ENCODE measurements at places on chromosomes 12 and 14. TPM values are rescaled to one million over a fixed set of nuclear protein-coding genes. Genes with fewer than 3 reads are reported as not detected.
A peak's percentile ranks its signal among the peaks of the same experiment; 100 is the strongest.

SMIM41 gene
- not detected for total RNA-seq

ESPL1 gene
- 91.0 TPM for total RNA-seq

NUAK1 gene
- total RNA-seq = not detected

CCDC196 gene
- not detected for total RNA-seq

GRCh38 chr12:6426882-6427671, 17.7 kb upstream of the CD27 start:
- peak; percentile 60 for DNase-seq
- no peaks in the 10 kb centered on the region for H3K36me3 ChIP-seq
- H3K27ac ChIP-seq = peak overlapping the region; percentile 93
- H3K27me3 ChIP-seq = no peaks in the 10 kb centered on the region
- peaks cover 56% of the 10 kb centered on the region for H3K4me1 ChIP-seq
- peak overlapping the region; percentile 76 for H3K4me3 ChIP-seq

DNA sequence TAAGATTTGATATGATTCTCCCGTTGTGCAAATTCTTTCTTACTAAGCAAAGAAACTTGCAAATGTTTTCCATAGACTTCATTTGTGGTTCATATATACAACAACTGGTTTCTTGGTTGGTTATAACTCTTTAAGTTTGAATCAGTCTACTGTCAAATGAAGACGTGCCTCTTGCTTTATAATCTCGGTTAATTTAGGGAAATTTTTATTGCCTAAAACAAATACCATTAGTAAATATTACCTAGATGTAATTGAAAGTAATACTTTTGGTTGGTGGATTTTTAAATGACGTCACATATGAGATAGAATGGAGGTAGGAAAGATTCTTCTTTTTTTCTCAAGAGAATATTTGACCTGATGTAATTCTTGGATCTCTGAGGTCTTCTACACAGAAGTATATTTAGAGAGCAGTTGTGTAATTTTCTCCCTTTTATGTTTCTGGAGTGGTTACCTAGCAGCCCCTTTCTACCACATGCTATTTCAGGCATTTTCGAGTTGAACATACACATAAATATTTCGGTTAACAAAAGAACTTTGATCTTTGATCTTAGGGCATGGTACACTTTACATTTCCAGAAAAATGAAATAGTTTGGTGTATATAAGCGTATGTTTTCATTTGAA, 1.7 kb downstream of the ATF7IP start:
- no peaks in the 10 kb centered on the region for H3K27me3 ChIP-seq
- DNase-seq = no peak
- H3K4me3 ChIP-seq = peak overlapping the region; percentile 85
- H3K36me3 ChIP-seq = peaks cover 20% of the 10 kb centered on the region
- peak overlapping the region; percentile 97 for H3K27ac ChIP-seq

DNA sequence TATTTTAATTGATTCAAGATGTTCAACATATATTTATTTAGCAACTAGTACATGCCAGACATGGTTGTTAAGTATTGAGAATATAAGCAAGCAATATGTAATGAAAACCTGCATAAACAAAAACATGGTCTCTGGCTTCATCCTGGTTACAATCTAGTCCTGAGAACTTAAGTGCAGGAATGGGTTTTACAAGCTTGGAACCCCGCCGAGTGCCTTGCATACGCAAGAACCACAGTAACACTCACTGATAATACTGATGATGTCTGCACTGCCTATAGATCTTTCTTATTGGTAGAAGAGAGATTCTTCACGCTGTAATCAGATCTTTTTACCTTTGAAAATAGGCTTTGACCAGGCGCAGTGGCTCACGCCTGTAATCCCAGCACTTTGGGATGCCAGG, 22.9 kb upstream of the CALM1 start:
- no peak overlapping the region for H3K4me3 ChIP-seq
- H3K27me3 ChIP-seq = no peaks in the 10 kb centered on the region
- DNase-seq = no peak
- H3K4me1 ChIP-seq = peaks cover 2% of the 10 kb centered on the region

- no peak overlapping the region for H3K27ac ChIP-seq
- DNase-seq = no peak
- no peak overlapping the region for H3K4me3 ChIP-seq
- H3K27me3 ChIP-seq = peaks cover 24% of the 10 kb centered on the region
- no peaks in the 10 kb centered on the region for H3K36me3 ChIP-seq
- no peaks in the 10 kb centered on the region for H3K4me1 ChIP-seq
These were observed 58.1 kb upstream of the PLEKHG3 start for GRCh38 chr14:64646103-64646502.

DNA sequence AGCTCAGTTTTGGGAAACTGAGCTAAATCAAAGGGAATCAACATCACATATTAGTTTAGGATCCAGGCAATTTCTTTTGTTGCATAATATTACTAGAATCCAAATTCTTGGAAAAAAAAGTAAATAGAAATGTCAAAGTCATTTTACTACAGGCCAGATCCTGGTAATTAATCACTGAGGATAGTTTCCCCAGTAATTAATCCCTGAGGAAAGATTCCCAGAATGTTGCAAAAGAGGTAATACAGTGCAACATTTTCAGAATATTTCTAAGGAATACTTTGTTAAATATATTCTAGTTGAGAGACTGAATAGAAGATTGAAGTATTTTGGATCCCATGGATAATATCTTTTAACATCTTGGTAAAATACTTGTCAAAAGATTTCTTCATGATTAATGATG, 207.0 kb upstream of the GARIN2 start:
- DNase-seq = no peak
- H3K27ac ChIP-seq = no peak overlapping the region
- no peak overlapping the region for H3K4me3 ChIP-seq
- no peaks in the 10 kb centered on the region for H3K4me1 ChIP-seq
- no peaks in the 10 kb centered on the region for H3K27me3 ChIP-seq

DNA sequence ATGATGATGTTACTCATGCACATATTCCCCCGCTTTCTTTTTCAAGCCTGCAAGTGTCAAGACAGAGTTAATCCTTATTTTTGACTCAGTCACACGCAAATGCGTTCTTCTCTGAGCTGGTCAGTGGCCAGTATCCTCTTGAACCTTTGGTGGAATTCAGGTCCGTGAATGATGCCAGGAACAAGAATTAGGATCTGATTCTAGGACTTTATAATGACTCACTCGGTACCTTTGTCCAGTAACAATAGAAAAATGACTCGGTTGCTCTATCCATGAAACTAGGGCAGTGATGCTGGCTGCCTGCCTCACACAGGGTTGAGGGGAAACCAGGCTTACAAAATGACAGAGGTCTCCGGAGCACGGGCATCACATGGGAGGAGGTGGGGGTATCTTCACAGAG, 185.8 kb upstream of the NUDT4 start:
- no peak for DNase-seq
- H3K4me1 ChIP-seq = no peaks in the 10 kb centered on the region
- no peak overlapping the region for H3K4me3 ChIP-seq
- H3K36me3 ChIP-seq = no peaks in the 10 kb centered on the region
- H3K27ac ChIP-seq = no peak overlapping the region

GRCh38 chr12:96427269-96427729, 27.1 kb upstream of the CDK17 start:
- H3K4me3 ChIP-seq = no peak overlapping the region
- no peak for DNase-seq
- peak overlapping the region; percentile 19 for H3K27ac ChIP-seq
- H3K4me1 ChIP-seq = peaks cover 31% of the 10 kb centered on the region
- no peaks in the 10 kb centered on the region for H3K36me3 ChIP-seq

GRCh38 chr12:117063162-117063911, 35.9 kb downstream of the TESC start:
- peak overlapping the region; percentile 97 for H3K27ac ChIP-seq
- H3K36me3 ChIP-seq = peaks cover 15% of the 10 kb centered on the region
- peak; percentile 82 for DNase-seq
- peaks cover 67% of the 10 kb centered on the region for H3K4me1 ChIP-seq
- H3K4me3 ChIP-seq = peak overlapping the region; percentile 78

GRCh38 chr12:106632797-106633450, 50.1 kb downstream of the RFX4 start:
- no peak overlapping the region for H3K4me3 ChIP-seq
- H3K27me3 ChIP-seq = peaks cover 6% of the 10 kb centered on the region
- DNase-seq = no peak
- H3K27ac ChIP-seq = no peak overlapping the region
- H3K4me1 ChIP-seq = no peaks in the 10 kb centered on the region

GRCh38 chr12:77337362-77337761, 272.0 kb upstream of the E2F7 start:
- H3K36me3 ChIP-seq = no peaks in the 10 kb centered on the region
- H3K27me3 ChIP-seq = no peaks in the 10 kb centered on the region
- H3K4me1 ChIP-seq = no peaks in the 10 kb centered on the region
- no peak overlapping the region for H3K4me3 ChIP-seq
- H3K27ac ChIP-seq = no peak overlapping the region
- DNase-seq = no peak

DNA sequence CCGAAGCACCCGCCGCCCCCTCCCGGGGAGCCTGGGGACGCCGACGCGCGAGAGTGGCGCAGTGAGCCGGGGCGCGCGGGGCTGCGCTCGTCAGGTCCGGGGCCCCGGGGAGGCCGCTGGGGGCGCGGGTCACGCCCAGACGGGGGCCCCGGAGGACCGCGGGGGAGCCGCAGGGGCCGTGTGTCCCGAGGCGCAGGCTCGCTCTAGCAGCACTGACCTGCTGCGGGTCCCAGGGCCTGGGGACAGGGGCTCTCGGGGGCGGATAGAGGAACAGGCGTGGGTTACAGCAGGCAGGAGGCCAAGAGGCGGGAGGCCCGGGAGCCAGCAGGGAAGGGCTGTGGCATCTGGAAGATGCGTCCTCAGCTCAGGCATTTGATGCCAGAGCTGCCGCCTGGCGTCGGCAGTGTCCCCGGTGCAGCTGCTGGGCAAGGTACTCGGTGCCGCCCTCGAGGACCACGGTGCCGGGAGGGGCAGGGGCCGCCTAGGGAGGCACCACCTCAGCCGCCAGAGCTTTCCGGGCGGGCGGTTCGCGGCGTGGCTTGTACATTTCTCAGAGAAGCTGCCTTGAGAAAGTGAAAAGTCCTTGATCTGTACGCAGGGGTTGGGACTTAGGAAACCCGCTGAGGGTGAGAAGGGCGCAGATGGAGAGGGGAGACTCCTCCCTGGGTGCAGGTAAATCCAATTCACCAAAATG, 1.2 kb downstream of the WNT5B start:
- H3K4me1 ChIP-seq = peaks cover 8% of the 10 kb centered on the region
- DNase-seq = peak; percentile 51
- H3K27ac ChIP-seq = no peak overlapping the region
- peaks cover 70% of the 10 kb centered on the region for H3K27me3 ChIP-seq

- no peak for DNase-seq
- no peaks in the 10 kb centered on the region for H3K36me3 ChIP-seq
- no peak overlapping the region for H3K4me3 ChIP-seq
- peaks cover 62% of the 10 kb centered on the region for H3K27me3 ChIP-seq
- H3K4me1 ChIP-seq = peaks cover 9% of the 10 kb centered on the region
These were observed 49.2 kb downstream of the MBIP start for GRCh38 chr14:36271222-36271621.

GRCh38 chr14:26531894-26532293, 65.9 kb downstream of the NOVA1 start:
- H3K4me3 ChIP-seq = no peak overlapping the region
- DNase-seq = no peak
- no peaks in the 10 kb centered on the region for H3K36me3 ChIP-seq
- H3K4me1 ChIP-seq = no peaks in the 10 kb centered on the region
- no peak overlapping the region for H3K27ac ChIP-seq
- no peaks in the 10 kb centered on the region for H3K27me3 ChIP-seq
